ENCODE measurements at places on chromosomes 5 and 9.

GRCh38 chr9:116020801-116021200 is 132.8 kb upstream of the PAPPA start:
- peak; percentile 74 for DNase-seq

- peak; percentile 52 for DNase-seq
Measured at GRCh38 chr9:120708526-120709224, 5.6 kb downstream of the MEGF9 start.

GRCh38 chr9:36007316-36007708 is 29.4 kb upstream of the RECK start:
- no peak for DNase-seq

DNA sequence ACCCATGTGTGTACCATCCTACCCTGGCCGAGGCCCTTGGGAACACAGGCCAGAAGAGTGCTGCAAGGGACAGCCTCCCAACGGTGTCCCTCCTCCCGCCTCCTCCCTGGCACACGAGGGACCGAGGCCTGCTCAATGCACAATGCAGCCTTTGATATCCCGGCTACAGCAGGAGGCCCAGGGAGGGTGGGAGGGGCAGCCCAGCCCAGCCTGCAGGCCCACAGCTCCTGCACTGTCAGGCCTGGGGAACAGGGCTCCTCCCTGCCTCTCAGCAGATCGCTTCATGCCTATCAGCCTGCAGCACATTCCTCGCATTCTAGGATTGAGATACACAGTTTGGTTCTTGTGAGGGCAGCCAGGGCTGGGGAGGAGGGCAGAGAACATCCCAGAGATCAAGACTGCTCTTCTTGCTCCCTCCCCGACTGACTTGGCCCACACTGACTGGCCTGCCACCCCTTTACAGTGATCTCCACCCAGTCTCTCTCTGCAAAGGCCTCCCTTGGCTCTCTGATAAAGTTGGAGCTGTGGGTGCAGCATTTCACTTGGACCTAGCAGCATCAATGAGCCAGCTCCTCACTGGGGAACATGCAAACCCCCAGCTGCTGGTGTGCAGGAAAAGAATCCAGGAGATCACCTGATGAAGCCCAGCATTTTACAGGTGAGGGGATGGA is at the start of gene SH3TC2:
Gene SH3TC2 (minus strand): TSS at position 46 of the 671 bp plus-strand sequence. CDS start 40 bp downstream, at position 6.
- peak; percentile 56 for DNase-seq

DNA sequence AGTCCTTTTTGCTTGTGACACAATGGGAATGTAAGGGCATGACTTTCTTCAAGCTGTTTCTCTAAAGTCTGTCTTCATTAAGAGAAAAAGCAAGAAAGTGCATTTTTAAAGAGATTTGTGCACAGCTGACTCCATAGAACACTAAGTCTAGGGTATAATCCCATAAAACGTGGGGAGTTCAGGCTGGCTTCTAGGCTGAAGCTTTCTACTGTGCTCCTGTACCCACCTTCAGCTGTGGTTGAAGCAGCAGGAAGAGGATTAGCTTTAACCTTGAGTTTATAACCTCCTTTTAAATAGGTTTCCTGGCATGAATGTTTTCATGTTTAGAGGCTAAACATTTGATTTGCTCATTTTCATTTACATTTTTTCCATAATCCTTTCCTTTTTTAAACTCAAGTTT is 126.4 kb downstream of the HACD4 start:
- no peak for DNase-seq

- DNase-seq: peak; percentile 55
Measured at GRCh38 chr5:373710-374602, 52.4 kb downstream of the AHRR start.

DNA sequence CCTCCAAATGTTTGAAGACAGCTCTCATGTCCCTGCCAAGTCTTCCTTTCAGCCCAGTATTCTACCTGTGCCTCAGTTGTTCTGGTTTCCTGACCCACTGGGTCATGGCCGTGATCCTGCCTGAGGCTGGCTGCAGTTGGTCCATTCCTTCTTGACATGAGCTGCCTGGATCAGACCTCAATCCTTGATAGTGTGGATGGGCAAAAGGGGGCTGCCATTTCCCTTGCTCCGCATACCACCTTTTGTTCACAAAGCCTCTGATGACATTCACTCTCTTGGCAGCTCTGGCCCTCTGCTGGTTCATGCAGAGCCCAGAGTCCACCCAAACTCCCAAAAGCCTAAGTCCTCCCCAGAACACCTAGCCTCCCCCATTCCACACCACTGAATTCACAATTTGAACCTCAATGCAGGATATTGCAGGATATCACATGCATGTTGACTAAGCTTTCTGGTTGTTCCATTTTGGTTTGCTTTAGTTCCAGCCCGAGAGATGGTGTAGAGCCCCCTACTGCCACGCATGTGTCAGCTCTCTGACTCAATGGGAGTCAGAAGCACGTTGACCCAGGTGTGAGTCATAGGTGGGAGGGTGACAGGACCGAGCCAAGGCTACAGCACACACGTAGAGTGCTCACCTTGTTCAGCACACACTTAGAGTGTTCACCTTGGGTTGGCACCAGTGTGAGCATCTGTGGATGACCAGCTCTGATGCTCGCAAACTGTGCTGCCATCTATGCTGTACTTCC is 137.2 kb downstream of the MTX3 start:
- no peak for DNase-seq

DNA sequence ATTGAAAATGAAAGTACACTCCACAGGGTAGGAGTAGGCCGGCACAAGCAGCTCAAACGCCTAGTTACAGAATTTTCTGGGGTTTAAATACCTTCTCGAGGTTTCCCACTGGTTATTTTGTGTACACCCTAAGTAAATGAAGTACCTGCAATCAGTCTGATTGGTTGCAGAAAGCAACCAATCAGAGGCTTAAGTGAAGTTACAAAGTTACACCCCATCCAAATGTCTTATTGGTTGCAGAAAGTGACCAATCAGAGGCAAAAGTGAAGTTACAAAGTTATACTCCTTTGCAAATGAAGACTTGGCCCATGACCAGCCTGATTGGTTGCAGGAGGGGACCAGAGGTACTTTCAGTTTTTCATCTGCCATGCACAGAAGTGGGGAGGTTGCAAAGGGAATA is 33.2 kb upstream of the ERAP2 start:
- DNase-seq: no peak

GRCh38 chr5:28132151-28132550 is 1093.8 kb upstream of the CDH9 start:
- peak; percentile 5 for DNase-seq

GRCh38 chr5:55159763-55160492 is at the start of gene GPX8:
TSS of gene GPX8 (plus strand) at chr5:55160171. CDS start at chr5:55160193, 22 bp downstream.
- peak; percentile 94 for DNase-seq

- DNase-seq: peak; percentile 10
Measured at GRCh38 chr9:124040935-124041816, 29.6 kb downstream of the LHX2 start.

- DNase-seq: peak; percentile 87
Measured at GRCh38 chr5:35313291-35313690, 83.0 kb upstream of the PRLR start.

- no peak for DNase-seq
Measured at GRCh38 chr5:2140501-2141175, 257.9 kb upstream of the IRX4 start.

- peak; percentile 90 for DNase-seq
Measured at GRCh38 chr5:115377468-115378217, 81.2 kb upstream of the CCDC112 start.

DNA sequence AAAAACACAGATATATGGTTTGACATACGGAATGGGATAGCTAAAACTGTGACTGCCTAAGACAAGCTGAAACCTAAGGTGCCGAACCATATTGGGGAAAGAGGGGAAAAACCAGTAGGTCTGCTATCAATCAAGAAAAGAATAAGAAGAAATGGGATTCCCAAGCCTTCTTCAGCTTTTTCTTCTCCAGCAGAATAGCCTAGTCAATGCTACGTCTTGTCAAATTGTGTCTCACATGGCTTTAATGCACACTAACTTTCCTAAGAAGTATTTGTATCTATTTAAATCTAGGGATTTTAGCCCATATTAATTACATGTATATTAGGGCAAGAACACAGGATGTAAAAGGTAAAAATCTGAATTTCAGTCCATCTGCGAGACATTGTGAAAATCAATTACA is 797 bp upstream of the FBXO38 start:
- no peak for DNase-seq

GRCh38 chr9:93964685-93965084 is 9.5 kb upstream of the BARX1 start:
- no peak for DNase-seq

GRCh38 chr5:88895681-88896501 is 12.9 kb upstream of the MEF2C start:
- DNase-seq: no peak

DNA sequence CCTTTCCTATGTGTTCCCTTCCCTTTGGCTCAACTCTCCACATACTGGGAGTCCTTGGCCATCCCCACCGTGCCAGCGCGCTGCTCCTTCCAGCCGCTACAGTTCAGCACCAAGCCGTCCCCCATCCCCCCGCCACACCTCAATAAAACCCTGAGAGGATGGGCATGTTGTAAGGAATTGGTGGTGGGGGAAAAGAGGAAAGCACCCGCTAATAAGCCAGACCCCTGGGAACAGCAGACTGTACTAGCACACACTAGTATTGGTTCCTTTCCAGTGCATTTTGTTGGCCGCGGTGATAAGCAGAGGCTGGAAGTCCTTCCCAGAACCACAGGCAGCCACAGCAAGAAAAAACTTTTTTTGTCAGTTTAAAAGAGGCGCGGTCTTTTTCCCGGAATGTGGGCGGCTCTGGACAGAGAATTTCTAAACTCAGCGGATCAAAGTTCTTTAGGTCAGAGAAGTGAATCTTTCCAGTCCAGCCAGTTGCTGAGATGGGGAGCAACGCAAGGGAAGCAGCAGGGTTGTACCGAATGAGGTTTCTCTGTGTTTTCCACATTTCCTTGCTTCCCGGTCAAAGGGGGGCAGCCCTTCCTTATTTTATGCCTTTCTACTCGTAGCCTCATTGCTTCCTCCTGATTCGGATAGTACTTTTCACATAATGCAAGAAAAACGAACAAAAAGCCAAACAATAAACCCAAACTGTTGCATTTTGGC is 2.1 kb downstream of the CHSY3 start:
- DNase-seq: peak; percentile 51

- no peak for DNase-seq
Measured at GRCh38 chr5:139903795-139904565, 108.4 kb downstream of the PSD2 start.

GRCh38 chr5:1833264-1834021 is 32.2 kb downstream of the NDUFS6 start:
- no peak for DNase-seq

DNA sequence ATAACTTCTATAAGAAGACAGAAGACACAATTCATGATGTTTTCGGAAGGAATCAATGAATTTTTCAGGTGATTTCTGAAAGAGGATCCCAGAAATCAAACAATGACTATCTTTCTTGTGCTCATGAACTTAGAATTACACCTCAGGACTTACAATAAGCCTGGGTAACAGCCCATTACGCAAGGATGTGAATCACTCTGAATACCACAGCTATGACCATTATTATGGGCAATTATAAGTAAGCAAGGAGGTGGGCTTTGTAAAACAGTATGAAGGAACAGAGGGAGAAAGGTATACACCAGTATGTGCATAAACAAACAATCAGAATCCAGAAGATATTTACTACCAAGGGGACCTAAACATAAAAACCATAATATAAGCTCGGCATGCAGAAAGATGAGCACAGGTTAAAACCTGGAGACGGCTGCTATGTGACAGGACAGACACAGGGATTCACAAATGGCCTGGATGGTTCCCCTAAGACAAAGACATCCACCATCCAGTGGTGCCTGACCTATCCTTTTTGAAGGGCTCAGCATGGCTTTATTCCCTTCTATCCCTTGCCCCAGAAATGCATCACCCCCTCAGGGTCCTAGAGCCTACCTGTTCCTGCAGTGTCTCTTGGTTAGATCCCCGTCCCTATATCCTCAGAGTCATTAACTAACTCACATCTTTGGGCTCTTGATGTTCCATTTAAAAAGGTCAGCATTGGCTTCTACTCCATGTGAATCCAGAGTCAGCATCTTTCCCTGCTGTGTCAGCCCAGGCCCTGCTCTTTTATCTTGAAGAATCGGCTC is 21.8 kb upstream of the PPP2CA start:
- peak; percentile 92 for DNase-seq
